Fibroblast of skin of left quadriceps (primary cell): ENCODE measurements at places on chromosomes 1 and 21.

DNA sequence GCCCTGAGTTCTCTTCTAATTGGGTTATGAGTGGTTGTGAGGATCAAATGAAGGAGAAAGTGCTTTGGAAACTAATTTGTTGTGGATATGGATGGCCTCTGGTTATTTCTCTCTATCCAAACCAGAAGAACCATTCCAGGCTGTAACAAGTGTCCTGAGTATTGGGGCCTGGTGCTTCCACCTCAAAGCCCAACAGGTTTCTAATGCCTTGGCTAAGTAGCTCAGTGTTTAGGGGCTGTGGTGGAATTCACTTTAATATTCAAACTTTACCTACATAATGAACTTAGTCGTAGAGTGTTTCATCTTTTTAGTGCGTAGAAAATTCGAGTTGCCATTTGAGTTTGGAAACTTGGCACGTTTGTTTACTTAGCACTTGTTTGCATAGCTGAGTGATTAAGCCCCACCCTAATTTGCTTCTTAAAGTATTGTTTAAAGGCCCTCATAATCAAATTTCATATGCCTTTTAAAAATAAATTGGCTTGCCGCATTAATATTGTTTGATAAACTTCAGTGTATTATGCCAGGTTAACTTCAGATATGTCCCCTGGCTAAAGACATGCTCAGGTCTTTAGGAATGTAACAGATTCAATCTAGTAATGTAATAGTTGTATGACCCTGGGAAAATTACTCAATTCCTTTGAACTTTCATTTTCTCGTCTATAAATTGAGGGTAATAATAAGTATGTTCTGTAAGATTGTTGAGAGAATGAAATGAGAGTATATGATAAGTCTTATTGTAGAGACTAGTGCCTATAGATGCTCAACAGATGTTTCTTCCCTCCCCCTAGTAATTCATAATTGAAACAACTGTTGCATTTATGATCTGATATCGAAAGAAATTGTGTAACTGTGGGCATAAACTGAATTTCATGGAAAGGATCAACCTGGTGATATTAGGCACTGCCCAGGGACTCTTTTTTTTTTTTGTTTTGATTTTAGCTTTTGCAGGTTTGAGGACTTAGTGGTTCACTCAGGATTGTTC lies 1.6 kb downstream of the AGO4 start:
- DNase-seq = no peak

DNA sequence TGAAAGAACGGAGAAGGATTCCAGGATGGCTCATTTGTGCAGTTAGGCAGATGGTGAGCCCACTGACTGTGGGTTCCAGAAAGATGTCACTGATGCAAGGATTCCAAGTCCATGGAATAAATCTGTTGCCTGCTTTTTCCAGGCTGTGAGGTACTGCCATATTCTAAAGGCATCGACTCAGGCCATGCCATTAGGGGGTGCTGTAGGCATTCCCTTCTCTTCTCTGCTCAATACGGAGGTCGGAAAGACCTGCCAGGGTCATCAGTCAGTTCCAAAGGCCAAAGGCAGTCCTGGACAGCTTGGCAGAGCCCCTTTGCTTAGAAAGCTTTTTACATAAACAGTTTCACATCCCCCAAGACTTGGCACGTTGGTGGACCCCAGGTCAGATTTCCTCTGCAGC lies 31.7 kb upstream of the TMEM125 start:
- DNase-seq = peak; percentile 14

GRCh38 chr1:211327346-211327921 lies 801 bp downstream of the TRAF5 start:
- DNase-seq = no peak

DNA sequence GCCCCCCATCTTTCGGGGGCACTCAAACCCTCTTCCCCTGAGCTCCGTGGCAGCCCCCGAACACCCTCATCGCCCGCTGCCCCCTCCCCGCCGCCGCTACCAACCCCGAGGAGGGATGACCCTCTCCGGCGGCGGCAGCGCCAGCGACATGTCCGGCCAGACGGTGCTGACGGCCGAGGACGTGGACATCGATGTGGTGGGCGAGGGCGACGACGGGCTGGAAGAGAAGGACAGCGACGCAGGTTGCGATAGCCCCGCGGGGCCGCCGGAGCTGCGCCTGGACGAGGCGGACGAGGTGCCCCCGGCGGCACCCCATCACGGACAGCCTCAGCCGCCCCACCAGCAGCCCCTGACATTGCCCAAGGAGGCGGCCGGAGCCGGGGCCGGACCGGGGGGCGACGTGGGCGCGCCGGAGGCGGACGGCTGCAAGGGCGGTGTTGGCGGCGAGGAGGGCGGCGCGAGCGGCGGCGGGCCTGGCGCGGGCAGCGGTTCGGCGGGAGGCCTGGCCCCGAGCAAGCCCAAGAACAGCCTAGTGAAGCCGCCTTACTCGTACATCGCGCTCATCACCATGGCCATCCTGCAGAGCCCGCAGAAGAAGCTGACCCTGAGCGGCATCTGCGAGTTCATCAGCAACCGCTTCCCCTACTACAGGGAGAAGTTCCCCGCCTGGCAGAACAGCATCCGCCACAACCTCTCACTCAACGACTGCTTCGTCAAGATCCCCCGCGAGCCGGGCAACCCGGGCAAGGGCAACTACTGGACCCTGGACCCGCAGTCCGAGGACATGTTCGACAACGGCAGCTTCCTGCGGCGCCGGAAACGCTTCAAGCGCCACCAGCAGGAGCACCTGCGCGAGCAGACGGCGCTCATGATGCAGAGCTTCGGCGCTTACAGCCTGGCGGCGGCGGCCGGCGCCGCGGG lies 837 bp downstream of the FOXD3 start:
- no peak for DNase-seq

DNA sequence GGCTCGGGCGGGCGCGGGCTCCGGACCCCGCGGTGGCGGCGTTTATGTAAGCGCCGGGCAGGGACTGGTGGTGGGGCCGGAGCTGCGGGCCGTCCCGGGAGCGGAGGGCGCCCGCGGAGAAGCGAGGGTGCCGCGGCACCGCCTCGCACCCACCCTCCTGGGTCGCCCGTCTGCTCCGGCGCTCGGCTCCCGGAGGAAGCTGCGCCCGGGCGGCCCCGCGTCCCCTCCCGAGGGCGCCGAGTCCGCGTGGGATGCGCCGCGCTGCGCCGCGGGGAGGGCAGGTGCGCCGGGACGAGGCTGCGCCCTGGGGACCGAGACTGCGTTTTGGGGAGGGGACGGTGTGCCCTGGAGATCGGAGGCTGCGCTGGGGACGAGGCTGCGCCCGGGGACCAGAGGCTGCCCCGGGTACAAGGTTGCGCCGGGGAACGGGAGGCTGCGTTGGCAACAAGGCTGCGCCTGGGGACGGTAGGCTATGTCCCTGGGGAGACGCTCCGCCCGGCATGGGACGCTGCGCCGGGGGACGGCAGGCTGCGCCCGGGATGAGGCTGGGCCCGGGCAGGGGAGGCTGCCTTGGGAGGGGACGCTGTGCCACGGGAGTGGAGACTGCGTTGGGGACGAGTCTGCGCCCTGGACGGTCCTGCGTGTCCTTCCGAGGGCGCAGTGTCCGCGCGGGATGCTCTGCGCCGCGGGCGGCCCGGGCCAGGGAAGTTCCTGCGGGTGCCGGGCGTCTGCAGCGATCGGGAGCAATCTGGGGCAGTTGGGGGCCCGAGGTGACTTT lies 627 bp downstream of the ADARB1 start:
- DNase-seq = no peak
